ENCODE measurements at places on chromosomes 6 and 20.

GRCh38 chr6:73108949-73109348 is 116.3 kb downstream of the KHDC1L start:
- no peak for DNase-seq

GRCh38 chr20:38426006-38426897 is 8.9 kb downstream of the SNHG17 start:
- peak; percentile 22 for DNase-seq

- peak; percentile 21 for DNase-seq
Measured at GRCh38 chr6:12012038-12012557, at the start of gene HIVEP1. Gene HIVEP1 (plus strand): TSS chr6:12012312. CDS start chr6:12015629, 3,317 bp downstream.

DNA sequence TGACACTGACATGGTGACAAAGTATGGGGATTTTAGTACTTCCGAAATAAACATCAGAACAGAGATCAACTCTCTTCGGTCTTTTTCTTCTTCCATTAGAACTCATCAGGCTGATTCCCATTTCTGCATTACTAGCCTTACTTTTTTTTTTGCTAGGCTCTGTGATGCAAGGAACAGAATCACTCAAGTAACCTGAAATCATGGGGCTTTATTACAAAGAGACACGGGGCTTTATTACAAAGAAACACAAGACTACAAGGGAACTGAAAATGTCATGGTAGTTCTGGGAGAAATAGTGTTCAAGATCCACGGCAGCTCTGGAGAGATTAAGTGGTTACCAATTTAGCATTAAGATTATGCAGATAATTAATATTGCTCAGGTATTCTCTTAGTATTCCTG is 11.6 kb downstream of the SOX4 start:
- no peak for DNase-seq
